ENCODE measurements at places on chromosomes 5 and 9.
A peak's percentile ranks its signal among the peaks of the same experiment; 100 is the strongest.

DNA sequence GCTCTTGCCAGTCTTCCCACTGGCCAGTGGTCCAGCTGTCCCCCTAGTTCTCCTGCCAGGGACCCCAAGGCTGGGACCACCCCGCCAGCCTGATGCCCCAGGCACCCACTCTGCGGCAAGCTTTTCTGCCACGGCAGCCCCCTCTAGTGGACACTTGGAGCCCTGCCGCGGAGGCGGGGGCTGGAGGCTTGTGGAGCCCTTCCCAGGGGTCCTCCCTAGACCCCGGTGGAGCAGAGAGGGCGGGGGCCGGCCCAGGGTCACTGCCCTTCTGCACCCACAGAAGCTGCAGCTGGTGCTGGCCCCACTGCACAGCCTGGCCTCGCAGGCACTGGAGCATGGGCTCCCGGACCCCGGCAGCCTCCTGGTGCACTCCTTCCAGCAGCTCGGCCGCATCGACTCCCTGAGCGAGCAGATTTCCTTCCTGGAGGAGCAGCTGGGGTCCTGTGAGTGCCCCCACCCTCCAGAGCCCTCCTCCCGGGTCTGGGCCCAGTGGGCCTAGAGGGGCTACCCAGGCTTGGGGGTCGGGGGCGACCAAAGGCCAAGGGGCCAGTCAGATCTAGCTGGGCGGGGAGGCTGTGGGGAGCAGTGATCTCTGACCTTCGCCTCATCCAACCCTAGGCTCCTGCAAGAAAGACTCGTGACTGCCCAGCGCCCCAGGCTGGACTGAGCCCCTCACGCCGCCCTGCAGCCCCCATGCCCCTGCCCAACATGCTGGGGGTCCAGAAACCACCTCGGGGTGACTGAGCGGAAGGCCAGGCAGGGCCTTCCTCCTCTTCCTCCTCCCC, 9.1 kb downstream of the EGFL7 start:
- DNase-seq = peak; percentile 45

DNA sequence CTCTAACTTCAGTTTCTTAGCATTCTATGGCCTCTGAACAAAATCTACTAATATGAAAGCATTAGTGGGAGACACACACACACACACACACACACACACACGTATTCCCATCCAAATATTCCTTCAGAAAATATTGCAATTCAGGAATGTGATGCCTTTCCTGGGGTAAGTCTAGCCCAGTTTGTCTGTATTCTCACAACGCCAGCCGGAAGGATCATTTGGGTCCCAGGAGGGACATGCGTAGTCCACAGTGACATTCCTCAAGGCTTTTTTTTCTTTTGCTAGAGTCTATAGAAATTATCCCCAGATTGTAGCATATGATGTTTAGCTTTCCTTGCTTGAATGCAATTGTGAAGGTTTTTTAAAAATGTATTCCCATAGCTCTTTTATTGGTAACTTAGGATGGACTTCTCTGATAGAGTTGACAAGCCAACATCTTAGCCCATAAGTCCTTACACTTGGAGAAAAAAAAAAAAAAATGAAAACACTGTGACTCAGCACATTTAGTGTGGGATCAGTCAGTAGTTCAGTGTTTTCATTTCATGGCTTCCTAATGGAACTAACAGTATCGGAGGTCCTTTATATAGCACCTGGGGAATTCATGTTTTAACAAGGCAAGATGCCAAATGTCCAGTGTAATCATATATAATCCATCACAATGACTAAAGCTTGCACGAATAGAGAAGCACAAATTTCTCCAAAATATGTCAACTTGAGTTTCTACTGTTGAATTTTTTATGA, 316.5 kb downstream of the DIRAS2 start:
- no peak for DNase-seq

- peak; percentile 21 for DNase-seq
Measured at GRCh38 chr5:157778121-157778805, 34.8 kb downstream of the LSM11 start.

- no peak for DNase-seq
Measured at GRCh38 chr5:66538531-66538930, 57.7 kb upstream of the MAST4 start.

- no peak for DNase-seq
Measured at GRCh38 chr9:134892820-134893420, 12.3 kb downstream of the FCN2 start.

GRCh38 chr5:91187032-91187431, 196.1 kb downstream of the ARRDC3 start:
- no peak for DNase-seq

DNA sequence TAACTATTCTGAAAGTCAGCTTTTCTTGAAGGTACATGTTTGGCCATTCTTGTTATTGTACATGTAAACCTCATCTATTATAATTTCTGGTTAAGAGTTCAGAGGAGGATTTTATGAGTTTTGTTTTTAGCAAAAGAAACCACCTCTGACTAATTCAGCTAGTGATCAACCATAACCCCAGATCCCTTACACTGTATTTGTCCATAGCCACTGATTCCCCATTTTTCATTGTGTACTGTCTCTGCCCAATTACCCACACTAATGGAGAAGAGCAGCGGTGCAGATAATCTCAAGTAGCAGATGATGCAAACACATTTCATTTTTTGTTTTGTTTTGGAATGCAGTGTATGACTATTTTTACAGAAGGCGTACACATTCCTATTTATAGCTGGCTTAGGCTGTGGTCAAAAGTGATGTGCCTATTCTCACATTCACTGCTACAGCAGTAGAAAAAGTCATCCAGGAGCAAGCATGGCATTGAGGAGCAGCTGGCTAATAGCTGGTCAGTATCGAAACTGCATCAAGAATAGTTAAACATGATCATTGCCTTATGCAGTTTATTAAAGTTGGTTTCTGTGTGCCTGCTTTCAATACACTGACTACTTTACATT, 988.3 kb downstream of the DTWD2 start:
- DNase-seq = no peak

DNA sequence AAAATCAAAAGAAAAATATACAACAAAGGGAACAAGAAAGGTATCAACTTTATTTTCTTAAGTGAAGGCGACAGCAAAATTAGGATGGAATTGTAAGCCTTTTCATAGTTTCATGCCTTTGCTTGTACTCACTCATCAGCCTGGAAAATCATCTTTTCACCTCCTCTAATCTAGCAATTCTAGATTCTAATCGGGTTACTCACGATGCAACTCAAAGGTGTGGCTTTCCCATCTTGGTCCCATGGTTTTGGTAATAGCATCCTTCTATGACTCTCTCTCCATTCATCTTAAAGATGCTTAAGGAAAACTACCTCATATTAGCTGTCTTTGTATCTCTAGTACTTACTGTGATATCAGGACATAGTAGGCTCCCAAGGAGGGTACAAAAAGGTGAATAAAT, 30.5 kb downstream of the DNAH5 start:
- no peak for DNase-seq

- no peak for DNase-seq
Measured at GRCh38 chr5:7705261-7705660, 145.7 kb downstream of the CFAP90 start.

DNA sequence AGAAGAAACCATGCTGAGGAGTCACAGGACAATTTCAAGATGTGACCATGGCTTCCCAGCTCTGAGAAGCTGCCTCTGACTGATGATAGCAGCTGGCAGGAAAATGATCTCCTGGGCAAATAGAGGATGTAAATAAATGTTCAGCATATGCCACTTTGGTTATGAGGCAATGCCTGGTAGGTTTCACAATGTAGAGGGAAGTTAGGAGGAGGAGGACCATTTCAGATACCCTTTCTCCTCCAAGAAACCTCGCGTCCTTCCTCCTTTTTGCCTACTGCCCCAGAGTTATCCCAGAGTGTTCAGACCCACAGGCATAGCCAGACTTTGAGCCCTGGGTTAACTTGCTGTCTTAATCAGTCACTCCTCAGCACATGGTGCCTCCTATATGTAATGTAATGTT, 541.6 kb upstream of the DAP start:
- no peak for DNase-seq

DNA sequence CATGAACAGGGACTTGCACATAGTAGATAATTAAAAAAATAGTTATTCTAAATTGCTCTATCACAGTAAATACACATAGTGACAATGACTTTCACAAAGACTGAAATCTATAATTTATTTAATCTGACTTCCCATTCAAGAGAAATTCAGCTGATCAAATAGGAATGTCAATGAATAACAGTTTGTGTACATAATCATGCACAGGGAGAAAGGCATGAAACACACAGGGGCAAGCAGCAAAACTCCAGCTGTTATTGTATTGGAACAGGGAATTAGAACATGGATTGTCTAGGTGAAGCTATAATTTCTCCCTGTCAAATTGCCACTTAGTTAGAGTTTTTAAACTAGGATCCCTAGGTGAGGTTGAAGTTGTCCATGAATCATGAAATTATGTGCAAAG, 99.9 kb downstream of the HCN1 start:
- no peak for DNase-seq

GRCh38 chr9:36146651-36147050, 10.1 kb downstream of the GLIPR2 start:
- DNase-seq = no peak

DNA sequence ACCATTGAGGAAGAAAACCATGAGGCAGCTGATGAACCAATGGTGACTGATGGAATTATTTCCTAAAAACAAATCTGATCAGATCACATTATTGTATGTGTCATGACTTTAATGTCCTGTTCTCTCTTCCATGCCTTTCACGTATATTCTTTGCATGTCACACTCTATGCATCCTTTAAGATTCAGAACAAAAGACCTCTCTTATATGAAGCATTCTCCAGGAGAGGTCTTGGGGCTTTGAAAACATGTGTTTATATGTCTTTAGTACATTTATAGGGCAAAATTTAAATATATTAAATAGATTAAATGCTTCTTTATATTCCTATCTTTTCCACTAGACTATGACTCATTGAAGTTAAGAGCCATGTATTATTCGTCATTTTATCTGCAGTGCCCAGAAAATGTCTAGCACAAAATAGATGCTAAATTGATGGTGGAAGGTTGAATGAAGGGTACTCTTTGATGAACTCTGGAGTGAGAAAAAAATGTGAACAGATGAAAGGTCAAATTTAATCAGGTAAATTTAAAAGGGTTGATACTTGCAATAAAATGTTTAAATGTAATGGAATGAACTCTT, 196.3 kb downstream of the PSAT1 start:
- DNase-seq = no peak

DNA sequence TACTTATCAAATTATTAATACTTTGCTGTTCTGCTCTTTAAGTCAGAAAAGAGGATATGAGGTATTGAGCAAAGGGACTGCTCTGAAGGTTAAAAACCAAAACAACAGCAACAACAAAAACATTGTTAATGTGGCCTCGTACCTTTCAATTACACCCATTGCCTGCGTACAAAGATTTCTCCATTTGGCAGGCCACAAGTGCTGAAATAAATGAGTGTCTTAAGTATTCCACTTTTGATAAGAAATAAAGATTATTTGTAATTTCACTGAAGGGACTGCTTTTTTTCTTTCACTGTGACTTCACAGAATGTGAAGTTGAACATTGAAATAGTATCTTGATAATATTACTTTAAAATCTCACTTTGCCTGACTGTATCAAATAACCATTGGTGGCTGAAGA, 163.2 kb upstream of the MRPS30 start:
- DNase-seq = no peak

- DNase-seq = no peak
Measured at GRCh38 chr5:17828681-17829080, 194.4 kb downstream of the TAF11L14 start.

DNA sequence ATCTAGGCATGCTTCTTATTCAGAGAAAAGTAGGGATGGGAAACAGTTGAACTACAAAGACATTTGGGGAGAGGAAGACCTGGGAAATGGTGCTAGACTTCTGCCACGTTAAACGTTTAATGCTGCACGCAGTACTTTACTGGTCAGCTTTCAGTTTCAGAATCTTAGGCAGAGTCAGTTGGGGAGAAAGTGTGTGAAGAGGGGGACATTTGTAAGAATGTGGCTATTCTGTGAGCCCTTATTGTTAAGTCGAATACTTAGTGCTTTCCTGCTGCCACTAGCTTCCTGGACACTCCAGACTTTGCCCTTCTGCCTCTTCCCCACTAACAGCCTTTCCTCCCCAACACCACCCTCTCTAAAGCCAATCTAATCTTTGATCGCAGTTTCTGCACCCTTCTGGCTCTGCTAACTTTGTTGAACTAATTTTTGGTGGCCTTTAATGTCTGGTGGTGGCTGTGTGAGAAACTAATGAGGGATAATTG, 6.1 kb downstream of the CYSTM1 start:
- no peak for DNase-seq

DNA sequence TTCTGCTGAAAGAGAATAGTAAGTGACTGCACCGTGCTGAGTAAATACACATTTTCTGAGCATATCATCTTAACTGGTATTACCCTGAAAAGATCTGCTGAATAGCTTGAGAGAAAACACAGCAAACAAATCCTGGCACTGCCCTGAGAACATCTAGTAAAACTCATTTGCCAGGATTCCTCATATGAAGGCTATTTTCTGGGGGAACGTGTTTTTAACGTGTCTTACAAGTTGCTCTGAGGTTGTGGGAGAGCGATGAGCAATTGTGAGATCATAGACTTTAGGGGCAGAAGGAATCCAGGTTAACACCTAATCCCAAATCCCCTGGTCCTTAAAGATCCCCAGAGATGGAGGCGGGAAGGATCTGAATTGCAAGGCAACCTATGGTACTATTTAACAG, 331.9 kb upstream of the RFX3 start:
- no peak for DNase-seq

GRCh38 chr9:120839146-120839545, 3.6 kb downstream of the PSMD5 start:
- no peak for DNase-seq

GRCh38 chr5:159332800-159333544, 2.7 kb upstream of the IL12B start:
- DNase-seq = no peak

GRCh38 chr9:87337335-87338087, 160.2 kb upstream of the DAPK1 start:
- peak; percentile 29 for DNase-seq

- peak; percentile 24 for DNase-seq
Measured at GRCh38 chr9:30301271-30301963, 2083.0 kb upstream of the ACO1 start.

GRCh38 chr9:91904588-91905236, 45.3 kb downstream of the ROR2 start:
- DNase-seq = no peak

DNA sequence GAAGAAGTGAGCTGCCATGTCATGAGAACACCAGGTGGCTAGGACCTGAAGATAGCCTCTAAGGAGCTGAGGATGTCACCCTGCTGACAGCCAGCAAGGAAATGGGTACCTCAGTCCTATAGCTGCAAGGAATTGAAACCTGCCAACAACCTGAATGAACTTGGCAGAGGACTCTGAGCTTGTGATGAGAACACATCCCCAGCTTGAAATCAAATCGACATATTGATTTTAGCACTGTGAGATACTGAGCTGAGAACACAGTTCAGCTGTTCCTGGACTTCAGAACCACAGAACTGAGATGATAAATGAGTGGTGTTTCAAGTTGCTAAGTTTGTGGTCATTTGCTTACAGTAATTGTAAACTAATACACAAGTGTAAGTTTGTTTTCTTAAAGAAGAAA, 5.5 kb upstream of the RASEF start:
- DNase-seq = no peak

Data from body of pancreas (tissue), 4 donors.